ENCODE measurements at places on chromosomes 3 and 15.

DNA sequence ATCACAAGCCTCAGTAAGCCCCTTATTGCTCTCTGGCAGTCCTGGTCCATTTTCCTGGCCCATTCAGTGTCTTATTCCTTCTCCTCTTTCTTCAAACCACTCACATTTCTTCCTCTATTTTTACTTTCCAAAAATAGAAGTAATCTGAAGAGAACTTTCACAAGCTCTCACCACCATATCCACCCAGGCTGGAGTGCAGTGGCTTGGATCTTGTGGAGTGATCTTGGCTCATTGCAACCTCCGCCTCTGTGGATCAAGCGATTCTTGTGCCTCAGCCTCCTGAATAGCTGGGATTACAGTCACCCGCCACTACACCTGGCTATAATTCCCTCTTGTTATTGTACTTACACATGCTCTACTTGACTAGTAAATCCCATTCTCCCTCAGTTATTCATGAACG, 16.8 kb downstream of the ARMC8 start:
- DNase-seq: no peak

- DNase-seq: no peak
Observed at GRCh38 chr3:40719660-40720287, 195.0 kb downstream of the ZNF621 start.

DNA sequence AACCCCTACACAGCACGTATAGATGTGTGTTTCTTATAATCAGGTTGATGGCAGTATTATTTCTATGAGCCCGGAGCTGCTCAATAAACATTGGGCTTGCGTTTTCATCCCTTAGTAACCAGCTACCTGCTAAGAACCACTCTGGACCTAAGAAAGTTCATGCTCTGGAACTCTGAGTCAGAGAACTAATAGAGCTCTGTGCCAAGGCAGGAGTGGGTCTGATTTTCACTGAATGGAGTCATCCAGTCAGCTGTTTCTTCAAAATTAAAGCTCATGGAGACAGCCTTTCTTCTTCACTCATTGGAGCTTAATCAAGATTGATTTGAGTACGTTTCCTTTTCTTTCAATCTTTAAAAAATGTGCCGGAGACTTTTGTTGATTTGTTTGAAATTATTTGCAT, 145.7 kb downstream of the BBX start:
- no peak for DNase-seq

- no peak for DNase-seq
Observed at GRCh38 chr3:134622806-134623365, 27.9 kb downstream of the KY start.

DNA sequence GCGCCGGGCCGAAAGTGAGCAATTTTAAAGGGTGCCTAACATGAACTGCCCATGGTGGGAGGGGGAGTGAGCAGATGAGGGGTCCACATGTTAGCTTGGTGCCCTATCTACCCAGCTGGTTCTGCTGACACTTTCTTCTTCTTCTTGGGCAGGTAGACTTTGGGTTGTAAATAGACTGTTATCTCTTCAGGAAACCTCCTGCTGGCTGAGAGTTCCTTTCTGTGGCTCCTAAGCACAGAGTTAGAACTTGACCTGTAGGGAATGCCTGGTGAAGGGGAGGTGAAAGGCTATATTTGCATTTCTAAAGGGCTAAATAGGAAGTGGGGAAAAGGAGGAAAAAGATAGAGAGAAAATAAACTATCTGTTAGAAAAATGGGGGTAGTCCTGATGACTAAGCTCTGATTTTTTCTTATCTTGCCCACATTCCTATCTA, 521.4 kb upstream of the TGFBR2 start:
- DNase-seq: no peak

DNA sequence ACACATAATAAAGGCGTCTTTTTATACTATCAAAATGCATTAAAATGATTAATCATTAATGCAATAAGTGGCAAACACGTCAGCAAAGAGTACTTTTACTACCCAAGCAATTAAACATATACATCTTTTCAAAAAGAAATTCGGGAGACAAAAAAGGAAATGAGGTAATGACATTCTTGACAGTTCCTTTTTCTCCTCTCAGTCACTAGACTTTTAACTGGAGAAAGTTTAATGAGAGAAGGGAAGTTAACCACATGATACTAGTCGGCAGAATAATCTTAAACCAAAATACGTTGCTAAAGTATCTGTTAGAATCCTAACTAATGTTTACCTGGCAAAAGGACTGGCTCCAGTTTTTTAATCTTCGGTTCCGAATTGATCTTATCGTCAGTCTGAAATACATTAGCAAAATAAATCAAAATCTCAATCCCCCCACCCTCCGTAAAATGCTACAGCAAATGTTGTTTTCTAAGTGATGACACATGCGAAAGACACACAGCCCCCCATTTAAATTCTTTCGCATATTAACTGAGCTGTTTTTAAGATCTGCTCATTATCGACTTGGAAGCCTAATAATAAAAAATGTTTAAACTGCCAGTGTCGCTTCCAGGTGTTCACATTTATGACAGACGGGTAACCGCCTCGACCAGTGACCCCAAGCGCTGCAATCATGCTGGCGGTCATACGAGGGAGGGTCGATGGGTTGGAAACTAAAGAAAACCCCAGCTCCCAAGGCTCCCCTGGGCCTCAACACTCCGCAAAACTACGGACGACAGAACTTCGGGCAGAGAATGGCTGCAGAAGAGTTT, 778 bp downstream of the MTMR10 start:
- DNase-seq: no peak

DNA sequence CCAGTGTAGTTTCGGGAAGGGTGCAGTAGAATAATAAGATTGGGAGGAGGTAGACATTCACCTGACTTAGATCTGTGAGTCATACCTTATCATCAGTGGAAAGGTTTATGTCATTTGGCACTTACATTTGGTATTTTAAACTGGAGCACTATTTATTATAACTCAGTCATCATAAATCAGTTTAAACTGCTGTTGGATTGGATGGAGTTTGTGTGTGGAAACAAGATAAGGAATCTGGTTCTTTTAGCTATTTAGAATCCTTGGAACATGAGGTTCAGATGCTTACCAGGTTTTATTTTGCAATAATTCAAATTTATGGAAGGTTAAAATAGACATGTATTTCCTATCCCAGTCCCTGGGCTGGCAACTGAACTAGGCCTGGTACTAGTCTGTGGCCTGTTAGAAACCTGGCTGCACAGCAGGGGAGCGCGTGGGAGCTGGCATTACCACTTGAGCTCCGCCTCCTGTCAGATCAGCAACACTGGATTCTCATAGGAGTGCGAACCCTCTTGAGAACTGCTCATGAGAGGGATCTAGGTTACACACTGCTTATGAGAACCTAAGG, 34.5 kb downstream of the ZFAND6 start:
- no peak for DNase-seq

- no peak for DNase-seq
Observed at GRCh38 chr15:57698243-57698642, 8.3 kb upstream of the POLR2M start.

DNA sequence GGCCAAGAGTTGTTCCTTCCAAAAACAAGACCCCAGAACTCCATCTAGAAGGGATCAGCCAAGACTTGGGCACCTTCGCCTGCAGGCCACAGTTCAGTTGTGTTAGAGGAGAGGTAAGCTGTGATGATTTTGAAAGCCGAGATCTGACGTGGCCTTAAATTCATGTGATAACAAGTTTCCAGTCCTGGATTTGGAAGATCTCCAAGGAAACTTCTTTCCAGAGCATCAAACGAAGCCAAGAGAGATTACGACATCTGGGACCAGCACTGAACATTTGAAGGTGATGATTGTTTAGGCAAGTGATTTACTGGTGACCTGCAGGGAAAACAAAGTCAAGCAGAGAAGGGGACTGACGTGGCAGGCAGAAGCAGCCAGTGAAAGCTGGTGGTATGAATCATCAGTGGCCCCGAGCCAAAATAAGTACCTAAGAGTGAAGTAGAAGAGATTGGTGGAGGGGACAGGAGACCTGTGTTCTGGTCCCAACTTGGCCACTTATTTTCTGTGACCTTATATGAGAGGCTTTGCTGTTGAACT, 339.0 kb upstream of the PROK2 start:
- no peak for DNase-seq

DNA sequence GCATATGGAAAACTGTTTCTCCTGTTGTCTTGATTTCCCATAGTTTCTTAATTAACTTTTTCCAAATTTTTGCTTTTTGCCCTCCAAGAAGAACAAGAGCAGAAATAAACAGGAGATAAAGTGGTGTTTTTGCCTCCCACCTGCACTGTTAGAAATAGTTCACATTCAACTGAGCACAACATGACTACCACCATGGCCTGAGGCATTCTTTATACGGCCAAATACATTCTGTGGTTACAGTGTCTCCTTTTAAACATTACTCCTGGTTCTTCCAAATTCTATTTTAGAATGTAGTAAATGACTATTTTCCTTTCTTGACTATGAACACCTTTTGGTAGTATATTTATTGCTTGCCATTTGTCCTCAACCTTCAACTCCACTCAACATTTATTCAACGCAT, 98.5 kb downstream of the LARS2 start:
- DNase-seq: no peak

DNA sequence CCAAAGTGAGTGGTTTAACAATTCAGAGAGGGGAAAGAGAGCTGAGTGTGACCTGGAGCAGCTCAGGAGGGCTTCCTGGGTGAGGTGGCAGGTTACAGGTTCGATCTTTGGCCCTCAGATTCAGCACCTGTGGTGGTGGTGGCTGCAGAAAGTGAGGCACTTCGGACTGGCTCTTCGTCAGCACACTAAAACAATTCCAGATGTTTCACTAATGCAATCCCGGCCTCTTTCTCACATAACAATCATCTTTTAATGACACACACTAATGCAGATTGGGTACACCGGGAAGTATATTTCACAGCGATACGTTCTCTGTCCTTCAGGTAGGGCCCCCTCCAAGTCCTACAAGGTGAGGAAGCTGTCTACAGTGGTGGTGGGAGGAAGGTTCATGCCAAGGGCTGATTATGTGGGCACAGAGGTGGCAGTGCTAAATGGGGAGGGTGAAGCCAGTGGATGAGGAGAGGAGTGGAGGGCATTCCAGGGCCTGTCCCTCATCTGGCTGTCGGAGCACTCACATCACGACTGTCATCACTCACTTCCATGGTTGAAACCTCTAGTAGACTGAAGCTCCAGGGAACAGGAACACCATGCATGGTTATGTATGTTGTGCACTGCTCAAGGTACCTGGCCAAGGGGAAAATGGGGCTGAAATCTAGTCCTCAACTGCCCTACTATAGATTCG, 171.1 kb downstream of the RAB11A start:
- DNase-seq: no peak

DNA sequence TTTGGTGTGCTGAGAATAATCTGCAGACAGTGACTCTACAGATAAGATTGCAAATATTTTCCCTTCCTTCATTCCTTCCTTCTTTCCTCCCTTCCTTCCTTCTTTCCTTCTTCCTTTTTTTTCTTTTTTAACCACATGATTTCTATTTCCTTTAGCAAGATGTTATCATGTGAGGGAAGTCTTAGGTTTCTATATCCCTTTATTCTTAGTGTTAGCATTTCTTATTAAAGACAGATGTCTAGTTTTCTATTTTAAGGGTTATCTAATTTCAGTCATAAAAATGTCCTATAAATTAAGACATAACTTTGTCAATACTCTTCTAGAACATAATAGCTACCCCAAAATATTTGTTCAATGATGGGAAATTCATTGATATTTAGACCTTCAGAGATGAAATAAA, 470.9 kb downstream of the LPP start:
- no peak for DNase-seq

DNA sequence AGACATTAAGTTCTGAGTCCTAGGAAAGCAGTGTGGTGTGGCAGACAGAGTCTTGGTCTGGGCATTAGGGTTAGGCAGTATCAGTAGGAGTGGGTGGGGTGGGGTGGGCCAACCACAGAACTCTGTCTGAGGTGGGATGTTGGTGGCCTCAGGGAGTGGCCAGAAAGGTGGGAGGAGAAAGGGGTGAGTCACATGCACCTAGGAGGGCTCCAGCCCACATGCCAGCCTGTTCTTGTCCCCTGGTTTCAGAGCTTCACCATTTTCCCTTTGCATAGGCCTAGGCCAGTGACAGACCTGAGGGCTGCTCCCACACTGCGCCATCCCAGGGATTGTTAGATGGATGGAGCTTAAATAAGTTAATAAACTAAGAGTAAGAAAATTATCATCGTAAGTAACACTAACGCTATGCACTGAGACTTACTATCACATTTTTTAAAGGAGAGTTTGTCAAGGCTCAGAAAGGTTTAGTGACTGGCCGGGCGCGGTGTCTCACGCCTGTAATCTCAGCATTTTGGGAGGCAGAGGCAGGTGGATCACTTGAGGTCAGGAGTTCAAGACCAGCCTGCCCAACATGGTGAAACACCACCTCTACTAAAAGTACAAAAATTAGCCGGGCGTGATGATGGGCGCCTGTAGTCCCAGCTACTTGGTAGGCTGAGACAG, 33.8 kb downstream of the DNASE1L3 start:
- DNase-seq: no peak

DNA sequence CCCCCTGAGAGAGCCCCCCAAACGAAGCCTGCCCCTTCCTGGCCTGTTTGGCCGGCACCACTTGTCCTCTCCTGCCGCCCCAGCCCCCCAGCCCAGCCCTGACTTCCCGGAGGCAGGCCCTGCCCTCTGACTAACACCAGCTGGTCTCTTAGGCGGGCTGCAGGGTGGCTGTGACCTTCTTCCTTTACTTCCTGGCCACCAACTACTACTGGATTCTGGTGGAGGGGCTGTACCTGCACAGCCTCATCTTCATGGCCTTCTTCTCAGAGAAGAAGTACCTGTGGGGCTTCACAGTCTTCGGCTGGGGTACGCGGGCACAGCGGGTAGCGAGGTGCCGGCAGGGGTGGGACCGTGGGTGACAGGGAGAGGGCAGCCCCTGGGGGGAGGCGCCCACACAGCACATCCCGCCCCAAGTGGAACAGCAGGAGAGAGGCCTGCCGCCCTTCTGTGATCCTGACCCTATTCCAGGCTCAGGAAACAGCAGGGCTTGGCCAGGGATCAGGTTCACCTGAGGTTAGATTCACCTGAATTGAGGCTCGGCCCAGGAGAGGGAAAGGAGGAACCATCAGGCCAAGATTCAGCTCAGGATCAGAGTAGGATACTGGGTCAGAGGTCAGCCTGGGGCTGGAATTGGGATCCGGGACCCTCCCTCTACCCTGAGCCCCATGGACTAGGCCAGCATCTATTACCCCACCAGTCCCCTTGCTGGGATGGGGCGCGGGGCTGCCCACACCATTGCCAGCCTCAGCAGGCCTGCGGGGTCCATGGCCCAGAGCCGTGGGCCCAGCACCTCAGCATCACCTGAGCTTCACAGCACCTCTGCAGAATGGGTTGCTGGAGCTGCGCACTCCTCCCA, 21.9 kb downstream of the PTH1R start:
- DNase-seq: no peak

GRCh38 chr15:40281801-40282146, 1.1 kb downstream of the ANKRD63 start:
- DNase-seq: no peak

- DNase-seq: no peak
Observed at GRCh38 chr15:31256378-31257265, 70.0 kb upstream of the KLF13 start.

GRCh38 chr15:85711580-85712192, 83.0 kb downstream of the KLHL25 start:
- DNase-seq: no peak
